Esophagus (tissue), 2 donors: ENCODE measurements at places on chromosomes 11 and 22. TPM values are rescaled to one million over a fixed set of nuclear protein-coding genes. Genes with fewer than 3 reads are reported as not detected.

The MYRF gene
- polyA plus RNA-seq, result 0.18 TPM

The ZP1 gene
- polyA plus RNA-seq, result 0.06 TPM

The RHBDD3 gene
- 15.1 TPM for polyA plus RNA-seq

The OR10D3 gene
- not detected for polyA plus RNA-seq

The TMEM121B gene
- polyA plus RNA-seq, result 0.33 TPM

The MIOX gene
- not detected for polyA plus RNA-seq

The SLC6A5 gene
- not detected for polyA plus RNA-seq

The SORL1 gene
- polyA plus RNA-seq, result 2.5 TPM

The C22orf23 gene
- polyA plus RNA-seq, result 0.16 TPM

The OR51I1 gene
- not detected for polyA plus RNA-seq

The GLYATL1 gene
- 0.08 TPM for polyA plus RNA-seq

The P2RY2 gene
- polyA plus RNA-seq, result 17.8 TPM

The CYP2R1 gene
- 37.1 TPM for polyA plus RNA-seq
